ENCODE measurements at places on chromosomes 12 and 14. TPM values are rescaled to one million over a fixed set of nuclear protein-coding genes. Genes with fewer than 3 reads are reported as not detected.

DNA sequence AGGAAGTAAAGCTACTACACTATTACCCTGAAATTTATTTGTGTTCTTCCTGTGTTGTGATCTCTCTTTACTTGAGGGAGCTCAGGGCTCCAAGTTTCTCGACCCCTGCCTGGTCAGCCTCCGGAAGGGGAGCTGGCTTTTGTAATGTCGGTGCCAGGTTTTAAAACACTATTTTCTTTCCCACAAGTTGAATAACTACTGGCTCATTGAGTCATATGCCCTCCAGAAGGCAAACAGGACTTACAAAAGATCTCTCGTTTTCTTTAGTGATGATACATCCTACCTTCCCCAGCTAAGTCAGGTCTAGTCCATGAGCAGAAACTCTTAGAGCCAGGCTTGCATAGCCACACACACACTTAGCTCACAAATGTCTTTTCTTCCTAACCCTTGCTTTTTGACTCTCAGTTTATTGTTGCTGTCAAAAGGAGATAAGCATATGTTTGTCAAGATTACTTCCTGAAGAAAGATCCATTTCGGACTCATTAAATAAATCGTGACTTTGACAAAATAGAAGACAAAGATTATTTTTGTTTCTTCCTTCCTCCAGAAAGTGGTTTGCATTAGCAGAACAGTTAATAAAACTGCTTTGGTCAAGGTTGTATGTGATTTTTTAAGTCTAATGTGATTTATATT, 209.8 kb upstream of the FLRT2 start:
- H3K36me3 ChIP-seq, result no peaks in the 10 kb centered on the region
- no peaks in the 10 kb centered on the region for H3K4me1 ChIP-seq
- no peak overlapping the region for H3K27ac ChIP-seq
- H3K4me3 ChIP-seq, result no peak overlapping the region
- no peaks in the 10 kb centered on the region for H3K27me3 ChIP-seq
- DNase-seq, result no peak

- no peak overlapping the region for H3K4me3 ChIP-seq
- H3K36me3 ChIP-seq, result no peaks in the 10 kb centered on the region
- H3K27me3 ChIP-seq, result no peaks in the 10 kb centered on the region
- H3K4me1 ChIP-seq, result no peaks in the 10 kb centered on the region
These were observed 40.7 kb upstream of the TMEM263 start for GRCh38 chr12:106914796-106915634.

GRCh38 chr12:67414011-67414715, 145.0 kb downstream of the CAND1 start:
- DNase-seq, result no peak
- no peaks in the 10 kb centered on the region for H3K4me1 ChIP-seq
- no peak overlapping the region for H3K4me3 ChIP-seq
- H3K36me3 ChIP-seq, result no peaks in the 10 kb centered on the region
- H3K27ac ChIP-seq, result no peak overlapping the region
- no peaks in the 10 kb centered on the region for H3K27me3 ChIP-seq

The ITGB7 gene
- total RNA-seq, result 7.1 TPM

The CCDC177 gene
- not detected for total RNA-seq

The GPRC5D gene
- not detected for total RNA-seq
